Activated CD8-positive, alpha-beta memory T cell treated with anti-CD3 and anti-CD28 coated beads for 1 hour (primary cell): ENCODE measurements at places on chromosomes 4 and X.

- no peak for DNase-seq
Measured at GRCh38 chrX:68492583-68492982, 6.3 kb upstream of the YIPF6 start.

DNA sequence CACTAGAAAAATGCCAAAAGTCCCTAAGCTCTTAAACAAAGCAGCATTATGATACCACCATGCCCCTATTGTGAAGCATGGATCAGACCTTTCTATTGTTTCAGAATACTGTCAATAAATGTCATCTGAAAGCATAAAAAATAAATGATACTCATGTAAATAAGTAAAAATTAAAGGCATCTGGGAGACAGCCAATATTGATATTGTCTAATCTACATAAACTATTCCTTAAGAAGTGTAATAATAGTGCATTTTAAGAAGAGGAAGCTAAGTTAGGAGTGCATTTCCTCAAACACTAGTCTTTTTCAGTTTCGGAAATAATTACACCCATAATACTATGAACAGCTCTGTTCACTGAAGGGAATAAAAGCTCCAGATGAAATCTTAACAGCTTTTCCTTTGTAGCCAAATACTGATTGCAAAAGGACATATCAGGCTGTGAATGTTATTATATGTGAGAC, 181.6 kb downstream of the SPOCK3 start:
- DNase-seq: no peak

DNA sequence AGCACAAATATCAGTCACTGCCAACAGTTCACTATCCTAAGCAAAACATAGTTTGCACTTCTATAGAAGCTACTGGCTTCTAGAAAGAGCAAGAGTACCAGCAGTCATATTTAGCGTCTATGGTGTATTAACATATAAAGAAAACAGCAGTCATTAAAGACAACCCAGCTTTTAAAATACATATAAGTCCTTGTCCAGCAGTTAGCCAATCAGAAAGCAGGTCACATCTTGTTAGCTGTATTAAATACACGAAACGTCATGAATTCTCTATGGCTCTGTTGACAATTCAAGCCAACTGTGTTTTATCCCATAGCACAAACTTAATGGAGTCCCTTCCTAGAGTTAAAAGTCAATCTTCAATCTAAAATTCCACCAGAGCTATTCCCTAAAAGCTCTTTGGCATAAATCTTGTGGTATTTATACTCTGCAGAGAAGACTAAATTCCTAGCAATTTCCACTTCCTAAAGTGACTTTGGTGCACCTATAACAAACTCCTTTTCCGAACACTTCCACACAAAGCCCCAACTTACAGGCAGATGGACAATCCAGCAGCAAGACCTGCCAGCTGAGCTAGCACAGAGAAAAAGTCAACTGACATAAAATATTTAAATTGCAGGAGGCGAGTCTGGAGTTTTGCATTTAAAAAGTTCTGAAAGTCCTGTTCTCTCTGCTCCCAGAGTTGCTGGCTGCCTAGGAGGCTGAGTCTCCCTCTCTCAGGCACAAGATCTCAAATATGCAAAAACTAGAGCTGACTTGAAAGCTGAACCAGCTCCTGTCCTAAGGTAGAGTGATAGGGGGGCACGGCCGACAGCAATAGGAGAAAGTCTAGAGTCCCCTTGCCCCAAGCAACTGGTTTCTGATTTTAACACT, 1.3 kb downstream of the LDB2 start:
- no peak for DNase-seq

DNA sequence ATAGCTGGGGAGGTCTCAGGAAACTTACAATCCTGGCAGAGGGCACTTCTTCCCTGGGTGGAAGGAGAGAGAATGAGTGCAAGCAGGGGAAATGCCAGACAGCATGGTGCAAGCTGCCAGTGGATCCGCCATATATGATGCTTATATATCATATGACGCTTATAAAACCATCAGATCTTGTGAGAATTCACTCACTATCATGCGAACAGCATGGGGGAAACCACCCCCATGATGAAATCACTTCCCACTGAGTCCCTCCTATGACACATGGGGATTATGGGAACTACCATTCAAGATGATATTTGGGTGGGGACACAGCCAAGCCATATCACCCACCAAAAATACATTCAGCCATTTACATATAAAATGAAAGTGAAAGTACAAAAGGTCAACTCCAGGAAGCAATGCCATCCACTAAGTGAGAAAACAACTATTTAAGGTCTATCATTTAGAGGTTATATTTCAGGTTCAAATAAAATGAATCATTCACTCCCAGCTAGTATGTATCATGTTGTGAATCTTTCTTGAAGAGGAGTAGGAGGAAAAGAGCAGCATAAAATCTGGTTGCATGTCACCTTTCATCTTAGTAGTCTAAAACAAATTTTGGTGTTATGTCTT, 20.3 kb upstream of the DYNLT3 start:
- DNase-seq: no peak
